ENCODE measurements at places on chromosomes 6 and 20.

DNA sequence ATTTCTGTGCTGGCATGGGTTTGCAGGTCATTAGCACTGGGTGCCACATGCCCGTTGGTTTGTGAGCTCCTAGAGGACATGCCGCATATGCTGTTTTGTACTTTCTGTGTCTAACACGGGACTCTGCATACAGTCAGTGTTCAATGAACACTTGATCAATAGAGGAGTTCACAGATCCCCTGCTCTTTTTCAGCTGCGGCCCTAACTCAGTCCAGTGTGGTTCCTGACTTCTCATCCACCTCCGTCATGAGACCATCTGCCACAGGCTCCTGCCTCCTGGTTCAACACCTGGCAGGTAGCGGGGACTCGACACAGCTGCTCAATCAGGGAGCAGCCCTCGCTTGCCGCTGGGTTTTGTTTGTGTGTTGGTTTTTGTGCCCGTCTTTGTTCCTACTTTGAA lies 13.8 kb upstream of the BMP7 start:
- no peak for DNase-seq

DNA sequence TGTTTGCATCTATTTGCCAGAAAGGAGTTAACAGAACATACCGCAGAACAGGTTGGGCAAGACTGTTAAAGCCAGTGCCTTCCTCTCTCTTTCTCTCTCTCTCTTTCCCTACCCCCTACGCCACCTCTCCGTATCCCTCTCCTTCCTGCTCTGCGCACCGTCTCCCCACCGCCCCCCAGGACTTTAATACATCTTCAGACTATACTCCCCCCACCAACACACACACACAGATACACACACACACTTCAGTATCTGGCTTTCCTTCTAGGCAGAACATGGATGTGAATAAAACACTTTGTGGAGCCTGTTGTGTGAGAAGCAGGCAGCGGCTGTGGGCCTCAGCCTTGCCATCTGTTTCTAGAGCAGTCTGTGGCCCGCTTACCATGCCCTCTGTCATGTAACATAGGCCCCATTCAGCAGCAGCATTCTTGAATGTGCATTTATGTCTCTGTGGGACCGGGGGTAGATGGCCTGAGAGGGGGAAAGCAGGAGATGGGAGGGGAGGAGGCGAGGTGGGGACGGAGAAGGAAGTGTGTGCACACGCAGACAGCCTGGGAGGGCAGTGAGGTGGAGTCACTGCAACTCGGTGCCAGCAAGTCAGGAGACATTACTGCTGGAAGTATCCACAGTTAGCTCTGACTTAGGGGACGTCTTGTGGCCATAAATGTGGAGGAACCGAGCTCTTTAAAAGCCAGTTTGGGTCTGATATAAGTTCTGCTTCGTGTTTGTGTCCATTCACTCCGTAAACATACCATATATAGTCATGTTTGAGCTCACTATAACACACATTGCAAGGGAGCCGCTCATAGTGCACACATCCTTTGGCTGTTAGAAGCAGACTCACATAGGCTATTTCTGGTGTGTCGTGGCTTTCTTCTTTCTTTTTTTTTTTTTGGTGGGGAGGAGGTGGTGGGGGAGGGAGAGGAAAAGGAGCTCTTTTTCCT lies 38.4 kb downstream of the RREB1 start:
- DNase-seq = peak; percentile 38

DNA sequence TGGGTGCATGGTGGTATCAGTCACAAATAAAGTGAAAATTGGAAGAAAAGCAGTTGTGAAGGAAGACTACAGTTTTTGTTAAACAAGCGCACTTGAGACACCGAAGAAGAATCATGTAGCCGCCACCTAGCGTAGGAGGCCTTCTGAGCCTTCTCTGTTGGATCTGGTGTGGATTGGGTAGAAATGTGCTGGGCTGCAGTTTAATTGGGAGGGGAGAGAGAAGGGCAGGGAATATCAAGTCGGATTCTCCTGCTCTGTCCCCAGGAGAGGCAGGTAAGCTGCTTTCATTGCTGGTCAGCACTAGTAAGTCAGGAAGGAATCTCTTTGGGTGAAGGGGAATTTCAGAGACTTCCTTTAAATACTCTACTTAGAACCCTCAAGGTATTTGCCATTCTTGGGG lies 1.2 kb upstream of the FABP7 start:
- no peak for DNase-seq

GRCh38 chr6:118776607-118777549 lies 117.1 kb upstream of the ASF1A start:
- DNase-seq = peak; percentile 74

DNA sequence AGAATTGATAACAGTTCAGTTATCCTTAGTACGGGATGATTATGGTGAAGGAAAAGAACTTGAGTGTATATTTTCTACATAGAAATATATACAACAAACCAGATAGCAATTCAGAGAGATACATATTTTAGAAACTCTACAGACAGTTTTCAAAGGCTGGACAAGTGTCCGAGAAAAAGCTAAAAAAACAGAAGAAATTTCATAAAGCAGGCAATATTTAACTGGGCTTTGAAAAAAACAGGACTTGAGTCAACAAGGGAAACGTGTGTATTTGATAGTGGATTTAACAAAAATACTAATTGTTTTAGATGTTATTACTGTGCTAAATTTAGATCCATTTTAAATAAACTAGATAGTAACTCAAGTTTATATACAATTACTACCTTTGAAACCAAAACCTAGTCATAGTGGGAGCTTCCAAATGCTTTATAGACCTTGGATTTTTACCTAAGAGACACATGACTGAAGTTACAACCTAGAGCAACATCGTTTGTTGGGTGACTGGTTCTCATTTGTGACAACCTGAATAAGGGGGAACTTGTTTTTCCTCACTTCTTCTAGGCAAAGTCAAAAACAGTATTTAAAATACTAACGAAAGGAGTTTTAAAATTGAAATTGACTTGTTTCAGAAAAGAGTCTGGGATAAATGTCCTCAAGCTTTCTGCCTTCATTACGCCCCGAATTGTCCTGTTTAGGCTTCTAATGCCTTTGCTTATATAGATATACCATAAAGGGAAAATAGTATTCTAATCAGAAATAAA lies 116.7 kb upstream of the PRSS16 start:
- peak; percentile 54 for DNase-seq

DNA sequence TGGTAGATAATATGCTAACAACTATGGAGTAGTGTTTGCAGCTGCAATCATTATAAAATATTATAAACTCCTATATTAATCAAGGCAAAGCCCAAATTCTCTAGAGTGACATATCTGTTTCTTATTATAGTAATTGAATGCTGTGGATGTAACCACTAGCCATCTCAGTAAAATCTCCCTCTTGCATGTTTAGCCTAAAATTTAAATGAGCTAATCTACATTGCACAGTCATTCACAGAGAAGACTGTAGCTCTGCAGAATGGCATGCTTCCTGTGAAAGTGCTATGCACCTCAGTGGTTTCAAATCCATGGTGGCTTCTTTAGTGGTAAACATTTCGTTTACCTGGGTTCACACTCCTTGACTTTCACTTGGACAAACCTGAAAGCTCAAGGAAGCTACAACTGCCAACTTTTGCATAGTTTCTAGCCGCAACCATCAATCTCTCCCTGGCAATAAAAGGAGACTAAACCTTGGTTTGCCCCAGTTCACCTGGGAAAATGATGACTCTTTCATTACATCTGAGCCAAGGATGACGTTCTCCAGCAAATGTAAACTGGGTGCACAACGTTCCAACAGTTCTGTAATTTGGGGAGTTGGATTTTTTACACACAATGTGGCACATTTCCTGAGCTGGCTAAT lies 47.2 kb downstream of the FILIP1 start:
- DNase-seq = no peak

DNA sequence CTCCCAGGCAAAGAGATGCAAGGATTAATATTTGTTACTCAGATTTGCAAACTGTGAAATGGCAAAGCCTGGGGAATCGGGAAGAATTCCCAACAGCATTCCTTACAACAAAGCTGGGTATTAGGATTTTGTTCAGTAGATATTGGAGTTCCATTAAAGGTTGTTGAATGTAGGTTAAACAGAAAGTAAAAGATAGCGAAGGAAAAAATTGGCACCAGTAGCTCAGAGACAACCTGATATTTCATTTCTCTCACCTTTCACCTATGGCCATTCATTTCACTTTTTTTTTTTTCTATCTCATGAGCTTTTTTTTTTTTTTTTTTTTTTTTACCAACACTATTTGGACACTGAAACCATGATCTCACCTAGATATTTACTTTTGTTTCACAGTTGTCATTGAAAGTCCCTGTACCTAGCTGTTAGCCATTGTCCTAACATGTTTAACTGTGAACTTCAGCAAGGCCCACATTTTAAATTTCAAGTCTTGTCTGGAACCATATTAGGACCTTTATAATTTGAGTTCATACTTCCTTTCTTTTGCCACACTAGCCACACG lies 552.5 kb downstream of the HAO1 start:
- no peak for DNase-seq

DNA sequence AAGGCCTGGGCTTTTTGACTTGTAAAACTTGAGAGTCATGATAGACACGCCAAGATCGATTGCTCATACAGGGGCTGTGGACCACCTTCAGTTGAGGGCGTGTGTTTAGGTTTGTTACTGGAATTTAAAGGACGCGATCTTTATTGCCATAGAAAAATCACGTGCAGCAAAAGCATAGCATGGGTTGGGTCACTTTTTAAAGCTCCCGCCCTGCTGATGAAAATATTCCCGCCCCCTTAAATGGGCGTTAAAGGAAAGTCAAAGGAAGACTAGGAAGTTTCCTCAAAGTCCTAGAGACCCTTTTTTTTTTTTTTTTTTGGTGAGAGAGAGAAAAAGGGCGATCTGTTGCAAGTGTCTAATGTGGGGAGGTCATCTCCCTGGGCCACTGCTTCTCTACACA lies 23.1 kb downstream of the TFAP2A start:
- no peak for DNase-seq
